ENCODE measurements at places on chromosomes 16 and 17.

DNA sequence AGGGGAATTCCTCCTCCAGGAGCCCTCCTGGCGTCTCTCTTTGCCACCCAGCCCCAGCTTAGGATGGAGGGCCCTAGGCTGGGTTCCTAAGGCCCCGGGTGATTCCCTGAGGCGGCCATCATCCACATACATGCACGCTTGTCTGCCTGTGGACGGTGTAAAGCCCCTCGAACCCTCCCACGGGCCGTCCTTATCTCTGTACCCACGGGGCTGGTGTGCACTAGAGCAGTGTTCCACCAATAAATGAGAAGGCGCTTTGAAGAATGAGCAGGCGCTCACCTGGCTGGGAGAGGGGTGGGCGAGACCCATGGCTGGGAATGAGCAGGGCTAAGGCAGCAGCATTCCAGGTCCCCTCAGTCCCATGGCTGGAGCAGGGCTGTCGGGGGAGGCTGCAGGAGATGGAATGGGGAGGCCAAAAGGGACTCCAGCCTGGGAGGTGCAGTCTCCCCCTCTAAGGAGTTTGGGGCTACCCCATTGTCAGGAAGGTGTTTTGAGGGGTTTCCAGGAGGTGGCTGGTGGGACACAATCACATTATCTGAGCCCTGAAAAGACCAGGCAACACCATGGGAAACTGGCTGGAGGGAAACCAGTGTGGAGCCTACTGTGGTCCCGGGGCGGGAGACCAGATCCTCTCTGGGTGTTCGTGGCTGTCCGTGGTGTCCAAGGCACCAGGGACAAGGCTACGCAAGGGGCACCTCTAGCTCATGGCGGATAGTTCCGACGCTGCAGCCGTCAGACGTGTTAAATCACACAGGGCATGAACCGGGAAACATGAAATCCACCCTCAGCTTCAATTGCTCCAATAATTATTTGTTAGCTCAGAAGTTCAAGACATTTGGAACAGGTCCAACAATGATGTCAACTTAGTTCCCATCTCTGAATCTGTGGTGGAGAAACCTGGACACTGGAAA is 87.5 kb upstream of the DNAH17 start:
- no peak for DNase-seq

- DNase-seq: no peak
Observed at GRCh38 chr17:61380836-61381525, 18.7 kb upstream of the TBX2 start.

- no peak for DNase-seq
Observed at GRCh38 chr17:74814453-74814852, 38.3 kb upstream of the NAT9 start.

DNA sequence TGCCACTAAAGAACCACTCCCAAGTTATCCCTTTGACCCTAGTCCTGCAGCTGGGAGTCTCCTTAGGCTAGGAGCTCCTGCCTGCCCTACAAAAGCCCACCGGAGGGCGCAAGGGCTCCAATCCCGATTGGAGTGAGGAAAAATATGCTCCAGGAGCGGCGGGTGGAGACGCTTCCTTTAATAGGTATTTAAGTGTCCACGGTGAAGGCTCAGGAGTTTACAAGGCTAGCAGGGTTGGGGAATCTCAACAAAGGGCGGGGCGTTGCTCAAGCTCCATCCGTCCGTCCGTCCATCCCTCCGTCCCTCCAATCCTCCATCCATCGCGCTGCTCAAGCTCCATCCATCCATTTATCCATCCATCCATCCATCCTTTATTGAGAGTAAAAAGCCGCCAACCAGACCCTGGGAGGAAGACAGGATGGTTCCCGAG is 556 bp upstream of the SPNS1 start:
- peak; percentile 64 for DNase-seq

GRCh38 chr16:74608944-74609343 is 2.0 kb upstream of the GLG1 start:
- DNase-seq: no peak

- DNase-seq: no peak
Observed at GRCh38 chr16:85416228-85417109, 196.7 kb upstream of the GSE1 start.

- DNase-seq: no peak
Observed at GRCh38 chr16:1687427-1688316, 9.6 kb downstream of the JPT2 start.

DNA sequence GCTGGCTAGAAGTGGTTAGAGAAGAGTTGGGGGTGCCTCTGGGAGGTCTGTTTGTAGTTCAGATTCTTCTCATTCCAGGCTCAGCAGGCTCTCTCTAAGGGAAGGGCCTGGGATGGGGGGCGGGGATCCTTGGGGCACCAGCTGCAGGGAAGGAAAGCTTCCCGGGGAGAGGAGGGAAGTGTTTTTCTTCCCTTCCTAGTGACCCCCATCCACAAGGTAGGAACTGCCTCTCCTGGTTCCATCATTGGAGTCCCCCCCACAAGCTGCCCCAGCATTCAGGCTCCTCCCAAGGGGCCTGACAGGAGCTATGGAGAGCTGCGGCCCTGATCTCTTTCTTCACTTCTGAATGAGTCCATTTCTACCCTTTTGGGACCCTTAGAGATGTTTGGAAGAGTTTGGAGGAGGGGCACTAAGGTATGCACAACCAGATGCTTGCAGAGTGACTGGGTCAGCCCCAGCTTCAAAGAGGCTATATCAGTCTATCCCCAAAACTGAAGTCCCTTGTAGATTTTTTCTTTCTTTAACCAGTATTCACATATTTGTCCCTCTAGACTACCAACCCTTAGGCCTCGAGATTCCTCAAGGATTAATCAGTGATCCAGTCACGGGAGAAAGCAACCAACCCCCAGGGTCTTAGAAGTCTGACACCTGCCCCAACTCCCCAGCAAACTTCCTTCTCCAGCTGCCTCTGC is 13.9 kb upstream of the FZD2 start:
- DNase-seq: peak; percentile 78

DNA sequence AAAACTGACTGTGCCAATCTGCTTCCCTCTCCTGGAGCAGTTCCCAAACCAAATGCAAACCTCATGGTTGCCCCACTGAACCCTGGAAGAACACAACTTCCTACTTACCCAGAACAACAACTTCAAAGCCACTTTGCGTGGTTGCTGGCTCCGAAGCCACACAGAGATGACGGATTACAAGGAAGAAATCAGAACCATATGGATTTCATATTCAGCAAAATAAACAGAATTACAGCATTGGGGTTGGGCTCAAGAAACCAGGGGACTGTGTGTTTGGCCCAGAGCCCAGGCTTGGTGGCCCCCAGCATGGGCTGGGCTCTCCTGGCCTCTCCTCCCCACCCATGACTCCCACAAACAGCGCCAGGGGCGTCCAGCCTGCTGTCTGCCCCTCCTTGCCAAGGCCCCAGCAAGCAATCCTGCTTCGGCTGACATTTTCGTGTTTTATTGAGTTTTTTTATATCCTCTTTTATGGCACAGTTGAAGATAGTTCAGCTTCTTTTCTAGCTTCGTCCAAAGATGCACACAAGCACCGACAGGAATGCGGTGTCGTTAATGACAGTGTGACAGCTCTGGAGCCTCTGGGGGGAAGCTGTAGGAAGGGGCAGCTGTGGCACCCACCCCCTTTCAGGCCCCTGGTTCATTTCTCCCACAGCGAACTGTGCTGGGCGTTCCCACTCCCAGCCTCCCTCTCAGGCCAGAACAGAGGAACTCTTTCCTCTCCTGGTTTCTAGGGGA is 137.1 kb downstream of the GAS7 start:
- peak; percentile 87 for DNase-seq

DNA sequence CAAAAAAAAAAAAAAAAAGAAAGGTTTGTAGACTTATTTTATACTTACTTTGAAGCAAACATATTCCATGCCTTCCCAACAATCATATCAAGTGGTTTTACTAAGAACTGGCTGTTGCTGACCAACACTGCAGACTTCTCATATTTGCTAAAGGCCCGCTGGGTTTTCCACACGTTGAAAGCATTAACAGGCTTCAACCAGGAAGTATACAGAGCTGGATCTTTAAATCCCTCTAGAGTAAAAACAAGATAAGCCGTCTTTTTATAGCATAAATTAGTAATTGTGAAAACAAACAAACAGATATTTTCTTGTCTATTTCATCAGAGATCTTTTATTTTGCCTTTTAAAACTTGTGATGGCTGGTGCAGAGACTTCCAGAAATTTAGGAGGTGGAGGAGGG is 29.1 kb downstream of the TUBD1 start:
- DNase-seq: no peak

DNA sequence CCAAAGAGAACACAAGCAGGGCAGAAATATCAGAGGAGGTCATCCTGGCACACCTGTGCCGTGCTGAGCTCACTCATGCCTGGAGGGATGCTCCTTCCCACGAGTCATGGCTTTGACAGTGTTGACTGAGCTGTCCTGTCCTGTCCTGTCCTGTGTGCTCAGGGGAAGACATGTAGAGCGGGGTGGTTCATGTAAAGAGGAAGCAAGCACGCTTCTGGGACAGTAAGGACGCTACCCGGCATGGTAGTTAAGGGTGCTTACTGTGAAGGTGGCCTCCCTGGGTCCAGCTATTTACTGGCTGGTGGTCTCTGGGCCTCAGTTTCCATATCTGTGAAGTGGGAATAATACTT is 398 bp downstream of the LGALS9 start:
- no peak for DNase-seq

DNA sequence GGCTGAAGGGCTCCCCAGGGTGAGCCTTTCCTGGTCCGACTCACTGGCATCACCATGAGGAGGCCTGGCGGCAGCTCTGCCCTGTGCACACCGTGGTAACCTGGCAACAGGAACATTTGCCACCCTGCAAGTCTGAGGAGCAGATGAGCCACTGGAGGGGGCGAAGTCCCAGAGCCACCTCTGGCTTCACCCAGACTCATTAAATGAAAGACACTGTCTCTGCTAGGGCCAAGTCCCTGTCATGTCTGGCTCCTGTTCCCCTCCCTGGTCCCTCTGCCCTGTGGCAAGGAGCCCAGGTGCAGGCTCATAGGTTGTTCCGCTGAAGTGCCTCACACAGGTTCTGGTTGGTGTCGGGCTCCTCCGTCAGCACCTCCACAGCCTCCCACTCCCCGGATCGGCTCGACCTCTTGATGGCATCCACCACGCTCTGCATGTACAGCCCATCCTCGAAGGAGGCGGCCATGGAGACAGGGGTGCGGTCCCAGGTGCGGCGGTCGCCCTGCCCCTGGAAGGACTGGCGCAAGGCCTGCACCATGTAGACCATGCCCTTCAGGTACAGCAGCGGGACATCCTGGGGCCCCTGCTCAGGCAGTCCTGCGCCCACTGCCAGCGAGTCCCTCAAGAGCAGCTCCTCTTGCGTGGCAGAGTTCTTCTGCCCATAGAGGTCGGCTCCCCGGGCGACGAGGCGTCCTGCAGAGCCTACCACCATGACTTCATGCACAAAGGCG is 8.4 kb downstream of the C16orf86 start:
- DNase-seq: no peak

GRCh38 chr17:75551266-75551665 is 25.8 kb downstream of the LLGL2 start:
- DNase-seq: no peak

GRCh38 chr17:74085434-74085833 is 118.0 kb upstream of the RPL38 start:
- no peak for DNase-seq

DNA sequence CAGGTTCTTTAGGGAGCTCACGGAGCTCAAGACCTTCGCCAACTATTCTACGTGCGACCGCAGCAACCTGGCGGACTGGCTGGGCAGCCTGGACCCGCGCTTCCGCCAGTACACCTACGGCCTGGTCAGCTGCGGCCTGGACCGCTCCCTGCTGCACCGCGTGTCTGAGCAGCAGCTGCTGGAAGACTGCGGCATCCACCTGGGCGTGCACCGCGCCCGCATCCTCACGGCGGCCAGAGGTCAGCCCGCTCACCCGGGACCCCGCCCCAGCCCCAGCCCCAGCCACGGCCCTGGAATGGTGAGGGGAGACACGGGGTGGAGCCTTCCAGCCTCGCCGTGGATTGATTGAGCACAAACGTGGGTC is 13.5 kb downstream of the SARM1 start:
- DNase-seq: no peak

- DNase-seq: no peak
Observed at GRCh38 chr16:73383195-73383987, 335.5 kb upstream of the ZFHX3 start.

DNA sequence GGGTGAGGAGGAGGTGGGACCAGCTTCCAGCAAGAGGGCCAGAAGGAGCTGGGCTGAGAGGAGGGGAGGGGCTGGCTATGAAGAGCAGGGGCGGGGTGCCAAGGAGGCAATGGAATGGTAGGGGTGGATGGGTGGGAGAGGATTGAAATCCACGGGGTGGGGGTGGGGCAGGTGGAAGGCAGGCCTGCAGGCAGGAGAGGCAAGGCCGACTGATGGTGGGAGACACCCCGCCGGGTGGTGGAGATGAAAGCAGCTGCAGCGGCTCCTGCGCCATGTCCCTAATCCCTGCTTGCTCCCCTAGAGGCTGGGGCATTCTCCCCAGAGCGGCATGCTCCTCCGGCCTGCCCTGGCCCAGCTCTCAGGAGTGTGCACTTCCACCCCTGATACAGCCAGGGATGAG is 27.8 kb upstream of the TAC4 start:
- DNase-seq: no peak

DNA sequence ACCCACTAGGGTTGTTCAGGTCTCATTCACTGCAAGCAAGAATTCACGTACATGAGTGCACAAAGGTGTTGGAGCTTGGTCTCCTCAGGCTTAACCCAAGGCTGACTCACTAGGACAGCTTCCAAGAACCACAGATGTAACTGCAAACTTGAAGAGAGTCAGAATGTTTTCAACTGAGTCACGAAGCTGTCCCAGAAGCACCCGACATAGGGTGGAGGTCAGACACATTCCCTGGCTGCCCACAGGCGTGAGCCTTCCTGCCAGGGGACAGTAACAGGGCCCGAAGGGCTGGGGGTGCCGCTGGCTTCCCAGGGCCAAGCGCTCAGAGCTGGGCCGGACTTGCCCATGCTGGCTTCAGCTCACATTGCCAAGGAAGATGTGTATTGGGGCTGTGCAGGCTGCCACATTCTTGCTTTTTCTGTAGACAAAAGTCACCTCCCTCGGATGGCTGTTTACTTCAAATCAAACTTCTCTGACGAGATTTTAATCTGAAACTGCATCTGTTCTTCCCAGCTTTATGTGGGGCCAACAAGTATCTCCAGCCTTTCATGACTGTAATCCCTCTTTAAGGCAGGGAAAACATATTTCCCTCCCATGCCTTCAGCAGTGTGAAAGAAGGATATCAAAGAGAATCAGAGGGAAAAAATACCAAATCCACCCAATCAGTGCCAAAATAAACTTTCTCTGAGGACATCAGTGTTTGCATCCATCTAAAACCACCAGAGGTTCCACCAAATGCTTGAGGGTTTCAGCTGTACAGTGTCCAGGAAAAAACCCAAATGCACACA is 14.3 kb downstream of the CMTM3 start:
- DNase-seq: no peak

DNA sequence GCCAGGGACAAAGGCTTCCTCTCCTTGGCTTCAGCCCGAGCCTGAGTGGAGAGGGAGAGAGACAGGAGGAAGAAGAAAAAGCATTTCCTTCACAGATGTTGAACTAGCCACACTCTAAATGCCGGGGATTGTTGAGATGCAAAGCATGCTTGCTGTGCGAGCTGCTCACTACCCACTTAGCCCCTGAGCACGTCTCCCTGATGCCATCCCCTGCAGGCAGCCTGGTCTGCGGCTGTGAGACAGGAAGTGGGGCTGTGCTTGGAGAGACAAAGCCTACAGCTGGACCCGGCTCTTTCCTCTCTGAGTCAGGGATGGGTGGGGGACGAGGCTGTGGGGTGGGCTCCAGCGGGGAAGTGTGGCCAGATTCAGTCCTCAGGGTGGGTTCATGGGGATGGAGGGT is 13.7 kb downstream of the WNT9B start:
- no peak for DNase-seq
